ENCODE measurements at places on chromosomes 2 and 18. TPM values are rescaled to one million over a fixed set of nuclear protein-coding genes. Genes with fewer than 3 reads are reported as not detected.

The ACOXL gene
- 0.56 TPM for polyA plus RNA-seq

DNA sequence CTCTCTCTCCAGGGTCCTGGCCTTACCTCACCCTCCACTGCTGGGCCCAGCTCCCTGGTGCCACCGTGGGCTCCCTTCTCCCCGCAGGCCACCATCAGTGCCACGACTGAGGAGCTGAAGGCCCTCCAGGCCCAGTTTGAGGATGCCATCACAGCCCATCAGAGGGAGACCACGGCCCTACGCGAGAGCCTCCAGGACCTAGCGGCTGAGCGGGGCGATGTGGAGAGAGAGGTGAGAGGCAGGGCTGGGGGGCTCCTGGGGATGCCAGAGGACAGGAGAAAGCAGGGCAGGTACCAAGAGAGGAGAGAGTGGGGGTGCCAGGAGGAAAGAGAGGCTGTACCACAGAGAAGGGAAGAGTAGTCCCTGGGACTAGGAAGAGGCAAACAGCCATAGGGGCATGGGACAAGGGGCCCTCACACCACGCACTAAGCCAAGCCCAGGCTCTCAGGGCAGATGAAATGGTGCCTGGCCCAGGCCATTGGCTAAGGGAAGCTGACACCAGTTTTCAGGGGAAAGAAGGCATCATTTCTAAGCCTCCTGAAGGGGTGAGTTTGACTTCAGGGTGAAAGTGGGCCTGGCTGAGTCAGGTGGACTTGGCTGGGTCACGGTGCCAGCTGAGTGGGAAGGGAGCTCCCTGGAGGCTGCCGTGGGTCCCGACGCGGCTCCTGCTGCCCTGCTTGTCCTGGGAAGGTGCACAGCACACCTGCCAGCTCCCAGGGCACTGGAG is 39.0 kb upstream of the SNED1 start:
- DNase-seq, result no peak

DNA sequence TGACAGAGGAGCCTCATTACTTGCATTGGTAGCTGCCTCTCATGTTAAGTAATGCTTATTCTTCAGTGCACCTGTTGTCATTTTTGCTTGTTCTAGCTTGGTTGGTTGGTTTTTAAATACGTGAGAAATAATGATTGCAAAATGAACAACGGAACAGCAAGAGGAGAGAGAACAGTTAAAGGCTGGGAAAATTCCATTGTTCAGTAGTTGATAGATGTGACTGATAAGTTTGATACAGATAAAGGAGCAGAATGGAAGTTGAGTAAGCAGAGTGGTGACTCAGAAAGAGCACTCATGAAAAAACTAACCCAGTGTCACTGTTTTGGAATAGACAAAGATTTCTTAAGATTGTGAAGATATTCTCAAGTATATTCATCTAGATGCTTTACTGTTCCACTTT is 50.5 kb downstream of the MTA3 start:
- no peak for DNase-seq

DNA sequence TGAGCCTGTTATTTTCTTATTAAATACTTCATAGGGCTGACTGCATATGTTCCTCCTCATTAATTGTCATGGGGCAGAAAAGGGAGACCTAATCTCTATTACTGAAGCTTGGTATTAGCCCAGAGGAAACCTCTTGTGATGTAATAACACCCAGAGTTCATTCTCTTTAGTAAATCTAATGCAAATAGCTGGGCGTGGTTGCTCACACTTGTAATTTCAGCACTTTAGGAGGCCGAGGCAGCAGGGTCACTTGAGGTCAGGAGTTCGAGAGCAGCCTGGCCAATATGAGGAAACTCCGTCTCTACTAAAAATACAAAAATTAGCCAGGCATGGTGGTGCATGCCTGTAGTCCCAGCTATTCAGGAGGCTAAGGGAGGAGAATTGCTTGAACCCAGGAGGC is 14.7 kb downstream of the DAW1 start:
- no peak for DNase-seq

GRCh38 chr2:188965563-188965962 is 8.6 kb upstream of the COL3A1 start:
- DNase-seq, result peak; percentile 50

The AAMP gene
- 117 TPM for polyA plus RNA-seq

The GPAT2 gene
- polyA plus RNA-seq, result 4.0 TPM

The ANKRD30B gene
- not detected for polyA plus RNA-seq

DNA sequence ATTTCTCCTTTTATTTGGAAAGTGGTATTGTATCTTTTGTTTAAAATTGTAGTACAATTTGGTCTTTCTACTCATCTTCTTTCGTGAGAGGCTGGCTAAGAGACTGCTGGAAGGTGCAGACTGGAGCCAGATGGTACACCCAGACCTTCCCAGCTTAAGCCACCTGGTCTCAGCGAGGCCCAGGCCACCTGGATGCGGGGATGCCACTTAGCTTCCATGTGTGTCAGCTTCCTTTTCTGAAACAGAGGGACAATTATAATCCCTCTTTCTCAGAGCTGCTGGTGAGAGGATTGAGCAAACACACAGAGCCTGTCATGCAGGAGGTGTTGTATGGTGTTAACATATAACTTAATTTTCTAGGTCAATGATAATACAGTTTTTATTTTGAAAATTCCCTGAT is 17.4 kb downstream of the FARP2 start:
- no peak for DNase-seq

DNA sequence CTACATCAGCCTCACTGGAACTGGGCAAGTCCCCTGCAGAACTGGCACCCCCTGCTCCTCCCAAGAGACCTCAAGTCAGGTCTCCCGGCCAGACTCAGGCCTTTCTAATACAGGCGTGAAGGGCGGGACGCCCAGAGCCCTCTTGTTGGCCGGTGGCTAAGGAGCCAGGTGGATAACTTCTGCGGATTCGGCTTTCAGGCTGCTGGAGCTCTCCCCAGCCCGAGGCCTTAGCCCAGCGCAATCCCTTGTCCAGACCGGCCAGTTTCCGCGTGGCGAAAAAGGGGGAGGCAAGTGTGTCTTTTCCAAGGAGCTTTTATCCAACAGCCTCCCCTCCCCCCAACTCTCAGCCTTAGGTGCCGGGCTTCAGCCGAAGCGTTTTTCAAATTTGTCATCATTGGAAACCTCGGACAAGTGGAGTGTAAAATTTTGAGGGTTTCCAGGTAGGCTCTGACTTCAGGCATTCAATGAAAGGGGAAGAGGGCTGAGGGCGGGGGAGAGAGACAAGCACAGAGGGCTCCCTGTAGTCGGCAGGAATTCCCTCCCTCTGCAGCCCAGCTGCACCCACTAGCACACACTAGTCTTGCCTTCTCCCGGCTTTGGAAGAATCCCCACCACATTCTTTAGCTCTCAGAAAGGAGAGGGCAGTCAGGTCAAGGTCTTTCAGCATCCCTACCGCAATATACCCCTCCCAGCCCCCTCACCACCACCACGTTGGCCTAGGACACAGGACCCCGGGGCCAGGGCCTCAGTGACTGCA is 9.5 kb upstream of the SATB2 start:
- DNase-seq, result no peak

The CCDC148 gene
- polyA plus RNA-seq, result 0.24 TPM

The PLGLB2 gene
- polyA plus RNA-seq, result 0.35 TPM

The RBM44 gene
- 0.53 TPM for polyA plus RNA-seq

The PID1 gene
- polyA plus RNA-seq, result 31.5 TPM

The SERPINB2 gene
- 0.10 TPM for polyA plus RNA-seq

GRCh38 chr2:100660851-100661584 is 98.2 kb downstream of the PDCL3 start:
- no peak for DNase-seq

The E2F6 gene
- polyA plus RNA-seq, result 18.5 TPM

DNA sequence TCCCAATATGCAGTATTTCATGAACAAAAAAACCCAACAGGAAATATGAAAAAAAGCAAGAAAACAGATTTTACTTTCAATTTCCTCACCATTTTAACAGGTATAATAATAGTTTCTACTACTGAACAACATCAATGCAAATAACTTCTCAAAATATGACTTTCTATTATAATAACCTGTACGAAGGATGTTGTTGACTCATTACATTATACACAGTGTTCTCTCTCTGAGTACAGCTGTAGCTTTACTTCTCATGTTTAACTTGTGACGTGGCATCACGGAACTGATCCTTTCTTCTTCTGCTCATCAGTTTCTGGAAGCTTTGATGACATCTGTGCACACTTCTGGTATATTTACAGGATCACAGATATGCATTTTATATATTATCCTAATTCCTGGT is 40.0 kb downstream of the FAM228A start:
- no peak for DNase-seq

GRCh38 chr18:7585276-7585670 is 18.2 kb downstream of the PTPRM start:
- peak; percentile 29 for DNase-seq

The RNU2-63P gene
- polyA plus RNA-seq, result not detected

The CXCR4 gene
- 31.8 TPM for polyA plus RNA-seq

DNA sequence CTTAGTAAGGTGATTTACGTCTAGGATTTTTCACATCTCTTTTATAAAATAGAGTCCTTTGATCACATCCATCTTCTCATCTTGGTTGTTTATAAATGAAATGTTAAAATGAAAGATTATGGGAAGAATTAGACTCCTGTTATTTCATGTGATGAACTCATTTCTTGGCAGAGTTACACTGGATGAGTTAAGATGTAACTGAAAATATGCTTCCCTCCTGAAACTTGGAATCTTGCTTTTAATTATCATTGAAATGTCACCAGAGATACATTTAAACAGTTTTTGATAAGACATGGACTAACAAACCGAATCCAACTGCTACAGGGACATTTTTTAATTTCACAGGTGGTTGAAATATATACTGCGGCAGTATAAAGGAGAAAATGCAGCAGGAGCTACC is 274.0 kb downstream of the DLGAP1 start:
- DNase-seq, result peak; percentile 58

The RPS27A gene
- polyA plus RNA-seq, result 2,023 TPM

The RIT2 gene
- not detected for polyA plus RNA-seq

- DNase-seq, result no peak
Measured at GRCh38 chr2:200814276-200814815, 2.6 kb downstream of the BZW1 start.

GRCh38 chr2:56184500-56185011 is 766 bp downstream of the CCDC85A start:
- DNase-seq, result peak; percentile 32

The NT5DC4 gene
- not detected for polyA plus RNA-seq

GRCh38 chr2:52084759-52085158 is 1052.8 kb upstream of the NRXN1 start:
- DNase-seq, result no peak

The DIPK1C gene
- 13.2 TPM for polyA plus RNA-seq

- DNase-seq, result no peak
Measured at GRCh38 chr2:52396836-52397235, 1364.9 kb upstream of the NRXN1 start.

The DRC1 gene
- 0.58 TPM for polyA plus RNA-seq

- DNase-seq, result no peak
Measured at GRCh38 chr2:73930386-73930785, 3.7 kb downstream of the DGUOK start.

DNA sequence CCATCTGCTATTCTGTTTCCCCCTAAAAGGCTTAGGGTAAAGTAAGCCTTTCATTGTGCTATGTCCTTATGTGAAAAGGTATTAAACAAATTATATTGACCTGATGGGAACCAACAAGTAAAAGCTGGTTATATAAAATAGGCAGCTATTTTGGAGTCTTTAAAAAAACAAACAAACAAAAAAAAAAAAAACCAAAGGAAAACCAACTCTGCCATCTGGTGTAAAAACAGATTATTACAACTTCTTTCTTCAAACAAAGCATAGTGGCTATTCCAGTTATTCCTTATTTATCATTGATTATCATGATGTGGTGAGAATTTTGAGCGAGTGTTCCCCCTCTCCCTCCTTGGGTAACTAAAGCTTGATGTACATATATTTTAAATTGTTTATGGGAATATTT is 122.3 kb upstream of the FHL2 start:
- peak; percentile 53 for DNase-seq

The ZSCAN30 gene
- 14.7 TPM for polyA plus RNA-seq

The CARF gene
- polyA plus RNA-seq, result 5.7 TPM

- no peak for DNase-seq
Measured at GRCh38 chr2:150608341-150608740, 120.9 kb upstream of the RND3 start.

The CCDC85A gene
- polyA plus RNA-seq, result 2.8 TPM

GRCh38 chr18:21191596-21192307 is 50.3 kb upstream of the GREB1L start:
- peak; percentile 38 for DNase-seq

All from muscle of leg (tissue), 16 donors.